ENCODE measurements at places on chromosomes 3 and 15. TPM values are rescaled to one million over a fixed set of nuclear protein-coding genes. Genes with fewer than 3 reads are reported as not detected.

DNA sequence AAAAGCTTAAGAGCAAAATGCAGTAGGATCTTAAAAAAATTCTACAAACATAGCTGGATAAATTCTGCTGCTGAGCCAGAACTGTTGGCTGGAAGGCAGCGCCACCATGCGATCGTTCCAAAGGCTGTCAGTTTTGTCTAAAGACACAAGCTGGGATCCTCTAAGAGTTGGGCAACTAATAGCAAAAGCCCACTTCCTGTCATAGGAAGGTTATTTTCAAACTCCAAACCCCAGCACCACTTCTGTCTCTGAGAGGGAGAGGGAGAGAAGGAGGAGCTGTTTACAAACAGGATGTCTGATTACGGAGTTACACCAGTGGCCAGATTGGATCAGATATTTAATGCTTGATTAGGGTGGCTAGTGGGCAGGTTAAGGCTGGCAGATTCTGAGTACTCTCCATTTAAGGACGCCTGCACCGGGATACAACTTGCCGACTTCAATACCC is 44.0 kb downstream of the EIF4E3 start:
- DNase-seq, result peak; percentile 64

- no peak for DNase-seq
Measured at GRCh38 chr3:15345608-15346137, 13.3 kb upstream of the SH3BP5 start.

Gene KLHL6
- 0.87 TPM for total RNA-seq

DNA sequence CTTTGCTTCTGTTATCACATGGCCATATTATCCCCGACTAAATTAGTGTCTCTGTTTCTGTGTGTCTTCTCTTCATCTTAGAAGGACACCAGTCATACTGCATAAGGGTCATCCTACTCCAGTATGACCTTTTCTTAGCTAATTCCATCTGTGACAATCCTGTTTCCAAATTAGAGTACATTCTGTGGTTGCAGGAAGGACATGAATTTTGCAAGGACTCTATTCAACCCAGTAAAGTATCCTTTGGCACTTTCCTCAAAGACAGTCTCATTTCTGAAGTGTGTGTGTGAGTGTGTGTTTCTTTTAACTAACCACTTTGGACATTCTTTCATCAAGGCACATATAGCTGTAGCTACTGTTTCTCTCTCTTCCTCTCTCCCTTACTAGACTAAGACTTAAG is 15.2 kb upstream of the MME start:
- no peak for DNase-seq

Gene SV2B
- 2.5 TPM for total RNA-seq

- no peak for DNase-seq
Measured at GRCh38 chr3:53788038-53788437, 58.2 kb downstream of the CHDH start.

- DNase-seq, result no peak
Measured at GRCh38 chr3:154932633-154933032, 147.5 kb upstream of the MME start.

Gene CCDC9B
- 169 TPM for total RNA-seq

Gene TP63
- 0.20 TPM for total RNA-seq

Gene GTF2E1
- total RNA-seq, result 11.4 TPM

DNA sequence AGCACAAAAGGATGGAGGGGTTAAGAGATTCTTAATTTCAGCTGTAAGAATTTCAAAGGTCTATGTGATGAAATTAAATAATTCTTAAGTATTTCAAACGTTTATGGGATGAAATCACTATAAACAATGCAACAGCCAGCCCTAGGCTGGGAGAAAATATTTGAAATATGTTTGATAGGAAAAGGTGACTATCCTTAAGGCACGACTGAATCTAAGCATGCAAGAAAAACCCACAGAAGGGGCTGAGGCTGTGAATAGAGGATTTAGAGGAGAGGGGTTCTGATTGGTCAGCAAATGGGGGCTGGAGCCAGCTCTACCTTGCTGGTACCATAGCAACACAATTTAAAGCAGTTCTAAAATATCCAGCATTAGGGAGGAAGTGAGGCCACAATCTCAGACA is 220.8 kb upstream of the ATP10A start:
- DNase-seq, result no peak

Gene SCN10A
- total RNA-seq, result 0.02 TPM

GRCh38 chr3:139120086-139121056 is 75.7 kb upstream of the PRR23C start:
- DNase-seq, result no peak

Gene PRTG
- total RNA-seq, result 0.77 TPM

DNA sequence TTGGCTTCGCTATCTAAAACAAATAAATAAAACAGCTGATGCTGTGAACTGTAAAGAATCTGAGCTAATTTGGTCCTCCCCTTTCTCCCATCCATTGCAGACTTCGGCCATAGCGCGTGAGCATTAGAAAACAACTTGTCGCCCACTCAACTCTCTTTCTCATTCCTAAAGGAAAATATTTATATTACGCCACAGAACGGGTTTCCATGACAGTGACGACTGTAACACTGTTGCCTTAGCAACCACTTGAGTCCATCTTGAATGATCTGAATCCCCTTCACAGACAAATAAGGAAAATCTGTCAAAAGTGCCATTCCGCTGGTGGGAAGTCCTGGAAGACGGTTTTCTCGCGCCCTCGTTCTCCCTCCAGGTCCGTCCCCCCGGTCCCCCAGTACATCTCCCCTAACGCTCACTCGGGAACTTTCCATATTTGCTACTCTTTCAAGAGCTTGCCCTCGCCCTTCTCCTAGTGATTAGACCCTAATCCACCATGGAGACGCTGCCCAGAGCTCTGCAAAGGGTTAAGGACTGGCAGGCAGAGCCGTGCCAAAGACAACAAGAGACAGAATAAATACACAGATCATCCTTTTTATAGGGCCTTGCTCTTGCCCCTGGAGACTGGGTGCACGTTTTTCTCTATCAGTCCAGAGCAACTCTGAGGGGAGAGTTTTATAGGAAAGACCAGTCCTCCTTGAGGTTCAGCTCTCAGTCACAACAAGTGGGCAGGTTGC is 50.5 kb downstream of the CRYGS start:
- no peak for DNase-seq

Gene VIPR1
- total RNA-seq, result 2.2 TPM

Gene RAB5A
- total RNA-seq, result 52.2 TPM

DNA sequence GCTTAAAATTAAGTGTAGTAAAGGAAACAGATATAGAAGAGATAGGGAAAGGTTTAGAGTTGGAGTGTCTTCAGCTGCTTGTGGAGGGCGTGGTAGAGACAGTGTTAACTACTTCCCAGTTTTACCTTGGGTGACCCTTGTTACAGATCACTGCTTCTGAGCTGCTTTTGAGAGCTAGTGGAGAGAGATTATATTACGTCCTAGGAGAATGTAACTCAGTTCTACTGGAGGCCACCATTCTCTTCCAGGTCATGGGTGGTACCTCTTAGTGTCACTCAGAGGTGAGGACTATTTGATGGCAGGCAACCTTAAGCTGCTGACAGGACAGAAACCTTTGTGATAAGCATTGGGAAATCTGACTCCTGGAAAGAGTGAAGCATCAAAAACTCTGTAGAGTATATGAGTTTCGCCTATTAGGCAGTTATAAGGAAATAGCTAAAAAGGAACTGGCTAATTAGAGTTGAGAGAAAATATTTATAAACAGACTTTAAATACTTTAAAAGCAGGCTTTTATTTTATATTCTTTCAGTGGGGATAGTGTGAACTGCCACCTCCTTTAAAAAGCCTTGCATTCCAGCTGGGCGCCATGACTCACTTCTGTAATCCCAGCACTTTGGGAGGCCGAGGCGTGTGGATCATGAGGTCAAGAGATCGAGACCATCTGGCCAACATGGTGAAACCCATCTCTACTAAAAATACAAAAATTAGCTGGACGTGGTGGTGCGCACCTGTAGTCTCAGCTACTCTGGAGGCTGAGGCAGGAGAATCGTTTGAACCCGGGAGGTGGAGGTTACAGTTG is 106.5 kb downstream of the ZNF609 start:
- no peak for DNase-seq

Gene ERICH6
- not detected for total RNA-seq

GRCh38 chr15:36947035-36947719 is 153.2 kb downstream of the MEIS2 start:
- DNase-seq, result no peak

DNA sequence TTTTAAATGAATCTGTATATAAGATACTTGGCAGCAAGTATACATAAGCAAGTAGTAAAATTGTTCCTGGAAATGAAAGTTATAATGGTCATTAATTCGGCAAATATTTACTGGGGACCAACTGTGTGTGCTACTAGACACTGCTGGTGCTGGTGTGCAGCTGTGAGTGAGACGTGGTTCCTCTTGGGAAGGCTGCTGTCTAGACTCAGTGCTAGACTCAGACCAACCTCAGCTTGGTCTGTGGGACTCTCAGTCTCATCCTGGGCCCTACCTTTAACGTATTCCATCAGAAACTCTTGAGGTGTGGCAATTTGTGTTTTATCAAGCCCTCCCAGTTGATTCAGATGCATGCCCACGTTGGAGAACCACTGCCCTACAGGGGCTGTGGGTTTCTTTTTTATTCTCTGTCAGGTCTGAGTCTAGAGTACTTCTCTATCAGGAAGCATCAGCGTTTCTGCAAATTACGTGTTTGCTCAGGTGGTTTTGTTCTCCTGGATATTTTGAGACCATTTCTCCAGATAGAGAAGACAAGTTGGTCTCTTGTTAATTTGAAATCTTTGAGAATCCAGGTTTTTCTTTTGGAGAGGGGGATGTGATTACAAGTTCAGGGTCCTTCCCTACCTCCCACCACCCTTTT is 6.8 kb downstream of the TLNRD1 start:
- no peak for DNase-seq

DNA sequence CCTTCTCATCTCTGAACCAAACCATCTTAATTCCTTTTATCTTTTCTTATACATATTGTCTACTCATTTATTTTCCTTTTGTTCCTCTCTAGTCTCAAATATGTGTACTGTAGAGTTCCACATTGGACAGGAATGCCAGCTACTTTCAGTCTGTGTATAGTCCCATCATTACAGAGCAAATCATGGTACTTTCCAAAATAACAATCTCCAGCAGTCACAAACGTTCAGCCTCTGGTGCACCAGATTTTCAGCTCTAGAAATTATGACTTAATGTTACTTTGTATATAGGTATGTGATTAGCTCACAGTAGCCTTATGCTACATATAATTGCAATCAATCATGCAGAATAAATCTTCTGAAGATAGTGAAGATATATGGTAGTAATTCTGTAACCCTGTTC is 32.5 kb upstream of the TM4SF4 start:
- no peak for DNase-seq
